ENCODE measurements at places on chromosomes 13 and 19.

- DNase-seq, result no peak
Observed at GRCh38 chr13:40660141-40660664, 6.2 kb downstream of the FOXO1 start.

DNA sequence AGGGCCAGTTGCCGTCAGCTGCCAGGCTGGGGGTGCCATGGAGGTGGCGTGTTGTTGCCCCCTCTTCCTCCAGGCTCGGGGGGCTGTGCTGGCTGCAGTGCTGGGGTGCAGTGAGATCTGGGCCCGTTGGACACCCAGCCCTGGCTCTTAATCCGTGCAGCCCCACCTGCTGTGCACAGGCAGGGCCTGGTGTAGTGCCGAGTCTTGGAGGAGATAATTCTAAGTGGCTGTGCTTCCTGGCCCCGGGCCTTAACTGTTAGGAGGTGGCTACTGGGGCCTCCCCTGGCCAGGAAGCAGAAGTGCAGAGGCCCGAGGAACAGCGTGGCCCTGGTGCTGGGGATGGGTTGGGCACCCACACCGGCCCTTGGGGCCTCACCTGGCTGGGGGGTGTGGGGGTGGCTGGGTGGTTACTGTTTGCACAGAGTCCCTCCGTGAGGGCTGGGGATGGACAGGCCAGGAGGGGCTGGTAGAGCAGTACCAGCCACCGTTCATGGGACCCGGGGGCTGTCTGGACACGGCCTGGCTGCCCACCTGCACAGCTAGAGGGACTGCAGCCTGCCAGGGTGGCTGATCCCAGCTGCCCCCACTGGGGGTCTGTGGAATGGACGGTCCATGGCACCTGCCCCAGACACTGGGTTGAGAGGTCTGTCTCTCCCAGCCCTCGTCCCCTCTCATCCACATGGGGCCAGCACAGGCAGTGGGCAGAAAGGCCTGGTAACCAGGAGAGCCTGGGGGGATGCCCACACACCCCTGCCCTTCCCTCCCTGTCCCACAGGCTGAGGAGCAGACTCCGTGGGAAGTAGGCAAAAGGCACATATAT, 3.3 kb downstream of the GPX4 start:
- peak; percentile 51 for DNase-seq

- DNase-seq, result peak; percentile 67
Observed at GRCh38 chr19:41339936-41340335, 13.8 kb downstream of the TGFB1 start.

DNA sequence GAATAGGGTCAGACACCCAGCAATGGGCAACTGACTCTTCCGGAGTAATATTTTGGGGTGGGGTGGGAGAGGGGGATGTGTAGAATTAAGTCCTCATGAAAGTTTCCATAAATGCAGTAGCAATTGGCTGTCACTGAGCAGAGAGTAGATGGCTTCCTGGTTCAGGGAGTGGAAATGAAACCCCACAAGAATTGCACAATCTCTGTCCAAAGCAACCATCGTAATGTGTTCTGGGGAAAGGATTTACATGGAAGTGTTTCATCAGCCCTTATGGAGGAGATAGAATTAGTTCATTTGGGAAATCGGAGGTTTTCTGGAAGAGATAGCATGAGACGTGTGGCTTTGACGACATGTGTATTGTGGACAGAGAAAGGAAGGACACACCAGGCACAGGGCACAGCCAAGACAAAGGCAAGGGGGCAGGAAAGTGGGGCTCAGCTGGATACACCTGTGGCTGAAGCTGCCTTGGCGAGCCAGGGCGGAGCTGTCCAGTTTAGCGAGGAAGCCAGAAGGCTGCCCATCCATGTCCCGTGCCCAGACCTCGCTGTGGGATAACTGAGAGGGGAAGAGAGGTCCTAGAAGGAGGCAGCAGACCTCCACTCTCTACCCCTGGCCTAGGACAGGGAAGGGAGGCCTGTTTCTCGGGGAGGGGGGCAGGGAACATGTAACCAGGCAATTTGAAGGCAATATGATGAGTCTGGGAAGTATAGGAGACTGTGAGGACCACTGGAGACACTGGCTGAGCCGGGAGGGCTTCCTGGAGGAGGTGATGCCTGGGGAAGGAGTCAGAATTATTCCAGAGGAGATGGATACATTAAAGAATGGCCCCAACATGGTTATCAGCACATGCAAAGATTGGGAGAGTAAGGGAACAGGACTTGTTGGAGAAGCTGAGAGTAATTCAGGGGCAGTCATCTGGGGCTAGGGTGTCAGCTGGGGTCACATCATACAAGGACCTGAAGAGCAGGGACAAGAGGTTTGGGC, 2.6 kb upstream of the CLEC4G start:
- no peak for DNase-seq

Measured in fibroblast of lung (primary cell).